Hematopoietic multipotent progenitor cell (in vitro differentiated cells): ENCODE measurements at places on chromosomes 4 and X. TPM values are rescaled to one million over a fixed set of nuclear protein-coding genes. Genes with fewer than 3 reads are reported as not detected.

Gene SHROOM2
- under 0.01 TPM for total RNA-seq

GRCh38 chrX:24377911-24378468 lies 17.6 kb downstream of the SUPT20HL1 start:
- no peak for DNase-seq

DNA sequence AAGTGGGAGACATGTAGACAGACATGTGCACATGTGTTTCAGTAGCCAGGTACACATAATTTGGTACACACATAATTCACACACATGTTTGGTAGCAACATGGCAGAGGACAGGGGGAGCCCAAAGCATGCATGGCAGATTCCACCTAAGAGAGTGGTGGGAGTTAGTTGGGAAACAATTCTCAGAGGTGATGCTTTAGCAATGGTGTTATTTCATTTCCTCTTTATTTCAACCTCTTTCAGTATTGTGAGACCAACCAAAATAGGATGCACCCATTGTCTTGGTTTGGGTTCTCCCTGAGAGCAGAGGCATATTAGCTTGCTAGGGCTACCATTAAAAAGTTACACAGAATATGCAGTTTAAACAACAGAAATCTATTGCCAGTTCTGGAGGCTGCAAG lies 92.2 kb upstream of the ANXA3 start:
- DNase-seq = no peak

DNA sequence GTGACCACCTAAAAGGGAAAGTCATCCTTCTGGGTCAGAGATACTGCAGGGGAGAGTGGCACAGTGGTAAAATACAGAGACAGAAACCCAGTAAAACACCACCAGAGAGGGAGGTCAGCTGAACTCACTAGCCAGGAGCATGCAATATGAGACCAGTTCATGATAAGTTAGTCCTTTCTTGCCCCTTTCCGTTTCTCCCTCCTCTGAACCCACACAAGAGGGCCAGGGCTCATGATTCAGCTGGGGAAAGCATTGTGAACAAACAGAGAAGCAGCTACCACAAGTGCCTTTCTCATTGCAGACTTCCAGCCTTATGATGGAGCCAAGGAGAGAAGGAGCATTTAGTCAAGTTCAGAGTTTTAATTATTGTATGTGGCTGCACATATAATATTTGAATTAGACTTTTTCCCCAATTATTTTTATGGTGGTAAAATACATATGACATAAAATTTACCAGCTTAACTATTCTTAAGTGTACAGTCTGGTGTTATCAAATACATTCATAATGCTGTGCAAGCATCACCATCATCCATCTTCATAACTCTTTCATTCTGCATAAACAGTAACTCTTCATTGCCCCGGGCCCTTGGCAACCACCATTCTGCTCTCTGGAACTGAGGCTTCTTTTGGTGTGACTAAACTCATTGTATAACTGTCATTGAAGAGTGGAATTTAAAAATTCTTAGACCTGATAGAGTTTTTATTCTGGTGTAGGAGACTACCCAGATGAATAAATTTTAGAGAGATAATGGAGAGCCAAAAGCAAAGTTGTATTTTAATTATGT lies 114.6 kb downstream of the DDIT4L start:
- DNase-seq = no peak

DNA sequence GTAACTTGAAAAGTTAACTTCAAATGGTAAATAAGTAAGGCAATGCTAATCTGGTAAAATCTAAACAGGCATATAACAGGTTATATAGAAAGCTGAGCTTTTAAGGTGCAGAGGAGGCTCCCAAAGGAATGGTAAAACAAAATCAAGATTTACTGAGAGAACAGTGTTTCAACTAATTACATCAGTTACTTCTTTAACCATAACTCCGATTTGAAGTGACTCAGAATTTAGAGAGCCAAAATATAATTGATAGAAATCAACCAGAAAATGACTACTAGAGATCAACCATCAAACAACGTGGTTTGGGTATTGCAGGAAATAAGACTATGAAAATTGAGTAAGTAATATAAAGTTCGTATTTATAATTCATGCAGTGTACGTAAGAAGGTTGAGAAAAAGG lies 6.9 kb downstream of the G3BP2 start:
- DNase-seq = no peak
